Stimulated activated CD4-positive, alpha-beta T cell treated with anti-CD3 and anti-CD28 coated beads, Interleukin-12 subunit alpha, Interleukin-12 subunit beta, amount 100 ng/mL, for 48 hours (primary cell): ENCODE measurements at places on chromosomes 6 and 20.
A peak's percentile ranks its signal among the peaks of the same experiment; 100 is the strongest.

DNA sequence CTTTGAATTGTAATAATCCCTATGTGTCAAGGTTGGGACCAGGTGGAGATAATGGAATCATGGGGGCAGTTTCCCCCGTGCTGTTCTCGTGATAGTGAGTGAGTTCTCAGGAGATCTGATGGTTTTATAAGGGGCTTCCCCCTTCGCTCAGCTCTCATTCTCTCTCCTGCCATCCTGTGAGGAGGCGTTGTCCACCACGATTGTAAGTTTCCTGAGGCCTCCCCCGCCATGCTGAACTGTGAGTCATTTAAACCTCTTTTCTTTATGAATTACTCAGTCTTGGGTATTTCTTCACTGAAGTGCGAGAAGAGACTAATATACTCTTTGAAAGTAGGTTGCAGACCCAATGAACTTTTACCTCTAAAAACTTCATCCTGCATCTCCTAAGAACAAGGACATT lies 39.2 kb upstream of the KCNG1 start:
- peak; percentile 39 for DNase-seq

GRCh38 chr6:26554697-26555504 lies 16.7 kb downstream of the HMGN4 start:
- peak; percentile 65 for DNase-seq

DNA sequence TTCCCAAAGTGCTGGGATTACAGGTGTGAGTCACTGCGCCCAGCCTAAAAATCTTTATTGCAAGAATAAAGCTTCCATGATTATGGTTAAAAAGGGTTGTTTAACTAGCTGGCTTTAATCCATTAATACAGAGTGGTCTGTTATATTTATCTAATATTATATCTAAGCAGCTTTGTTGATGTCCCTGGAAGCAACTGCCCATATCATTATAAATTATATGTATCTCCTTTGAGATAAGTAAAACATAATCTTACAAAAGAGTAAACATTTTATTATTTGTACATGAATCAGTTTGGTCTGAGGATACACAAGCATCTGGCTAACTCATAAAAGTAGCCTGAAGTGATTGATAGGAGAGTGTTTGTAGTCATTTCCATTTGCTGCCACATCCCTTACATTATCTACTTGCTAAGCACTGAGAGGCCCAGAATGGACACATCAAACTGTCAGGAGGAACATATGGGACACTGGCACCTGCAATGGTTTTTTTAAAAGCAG lies 46.9 kb downstream of the TRAF3IP2 start:
- no peak for DNase-seq

DNA sequence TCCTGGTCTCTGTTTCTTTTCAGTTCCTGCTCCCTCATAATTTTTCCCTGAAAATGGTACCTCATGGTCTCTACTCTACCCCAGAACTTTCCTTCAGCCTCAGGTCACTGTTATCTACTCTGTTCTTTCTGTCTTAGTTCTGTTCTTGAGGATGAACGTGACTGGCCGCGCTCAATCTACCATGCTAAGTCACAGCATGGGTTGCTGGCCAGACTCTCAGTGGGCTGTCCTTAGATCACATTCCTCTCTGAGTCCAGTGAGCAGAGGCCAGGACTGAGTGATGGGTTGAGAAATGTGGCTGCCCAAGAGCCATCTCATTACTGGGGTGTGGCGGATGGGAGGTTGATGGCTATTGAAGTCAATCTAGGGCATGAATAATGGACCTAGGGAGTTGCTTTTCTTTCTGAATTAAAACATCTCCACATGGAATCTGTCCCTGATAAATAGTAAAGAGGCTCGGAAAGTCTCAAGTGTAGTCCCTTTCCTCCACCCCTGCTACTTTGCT lies 164.0 kb upstream of the DTNBP1 start:
- no peak for DNase-seq

DNA sequence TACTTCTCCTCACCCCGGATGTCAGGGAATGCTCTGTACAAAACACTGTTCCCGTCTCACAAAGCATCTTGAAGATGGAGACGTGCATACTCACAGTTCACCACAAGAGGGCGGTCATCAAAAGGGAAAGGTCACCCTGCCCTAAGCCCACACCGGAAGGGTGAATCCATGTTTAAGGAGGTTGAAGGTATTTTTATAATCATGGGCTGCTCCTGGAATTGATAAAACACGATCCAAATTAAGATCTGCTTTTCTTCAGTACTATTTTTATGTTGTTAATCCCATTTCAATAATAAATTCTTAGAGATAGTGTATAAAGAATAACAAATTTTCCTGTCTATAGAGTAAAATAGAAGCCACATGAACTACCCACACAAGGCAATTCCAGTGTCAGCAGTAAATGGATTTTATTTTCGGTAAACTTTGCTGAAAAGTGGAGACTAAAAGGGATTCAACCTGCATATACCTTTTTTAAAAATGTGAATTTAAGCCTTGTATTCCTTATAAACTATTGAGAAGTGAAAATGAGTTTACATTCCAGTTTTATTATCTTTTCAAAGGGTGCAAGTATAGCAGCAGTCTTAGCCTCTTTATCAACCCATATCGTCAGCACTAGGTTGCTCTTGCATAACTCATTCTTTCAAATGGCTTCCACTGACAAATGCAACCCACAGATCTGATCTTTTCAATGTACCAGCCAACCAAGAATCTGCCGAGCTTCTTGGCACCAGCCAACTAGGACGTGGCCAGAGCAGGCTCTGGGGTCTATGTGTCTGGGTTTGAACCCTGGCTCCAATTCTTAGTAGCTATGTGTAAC lies 79.7 kb upstream of the MBOAT1 start:
- DNase-seq = peak; percentile 73

DNA sequence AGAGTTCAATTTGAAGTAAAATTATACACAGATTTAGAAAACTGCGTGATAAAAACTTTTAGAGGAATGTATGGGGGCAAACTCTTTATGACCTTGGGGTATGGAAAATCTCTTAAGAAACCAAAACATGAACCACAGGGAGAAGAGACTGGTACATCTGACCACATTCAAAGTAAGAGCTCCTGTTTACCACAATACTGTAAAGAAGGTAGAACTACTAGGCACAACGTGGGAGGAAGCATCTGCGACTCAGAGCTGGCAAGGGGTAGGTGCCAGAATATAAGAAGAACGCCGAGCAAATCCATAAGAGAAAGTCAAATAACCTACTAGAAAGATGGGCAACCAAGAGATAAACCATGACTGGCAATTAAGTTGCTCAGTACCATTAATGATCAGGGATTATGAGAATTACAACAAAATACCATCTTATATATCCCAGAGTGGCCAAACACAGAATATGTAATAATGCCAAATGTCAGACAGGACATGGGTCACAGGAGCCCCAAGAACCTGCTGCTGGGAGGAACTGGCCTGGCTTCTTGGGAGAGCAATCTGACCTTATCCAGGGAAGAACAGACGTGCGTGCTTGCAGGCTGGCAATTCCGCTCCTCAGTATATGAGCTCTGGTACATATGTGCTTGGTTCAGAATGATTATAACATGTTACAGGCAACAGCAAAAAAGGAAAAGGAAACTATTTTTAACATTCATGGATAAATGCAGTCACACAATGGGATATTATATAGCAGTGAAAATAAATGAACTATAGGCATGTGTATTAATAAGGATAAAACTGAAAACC lies 50.2 kb downstream of the INSM1 start:
- DNase-seq = no peak

DNA sequence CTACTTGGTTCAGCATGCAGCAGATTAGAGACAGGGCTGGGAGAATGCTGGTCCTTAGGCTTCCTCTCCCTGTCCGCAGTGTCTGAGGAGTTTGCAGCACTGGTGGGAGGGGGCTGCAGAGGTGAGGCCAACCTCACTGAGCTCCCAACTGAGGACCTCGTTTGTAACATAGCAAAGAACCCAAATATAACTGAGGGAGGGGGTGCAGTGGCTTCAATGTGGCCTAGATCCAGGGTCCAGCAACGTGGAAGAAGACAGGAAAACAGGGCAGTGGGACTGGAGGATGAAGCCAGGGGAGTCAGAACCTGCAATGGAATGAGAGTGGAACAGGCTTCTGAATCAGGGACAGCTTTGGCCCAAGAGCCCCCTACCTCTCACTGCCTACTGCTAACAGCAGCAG lies 84.3 kb upstream of the MAFB start:
- DNase-seq = no peak

DNA sequence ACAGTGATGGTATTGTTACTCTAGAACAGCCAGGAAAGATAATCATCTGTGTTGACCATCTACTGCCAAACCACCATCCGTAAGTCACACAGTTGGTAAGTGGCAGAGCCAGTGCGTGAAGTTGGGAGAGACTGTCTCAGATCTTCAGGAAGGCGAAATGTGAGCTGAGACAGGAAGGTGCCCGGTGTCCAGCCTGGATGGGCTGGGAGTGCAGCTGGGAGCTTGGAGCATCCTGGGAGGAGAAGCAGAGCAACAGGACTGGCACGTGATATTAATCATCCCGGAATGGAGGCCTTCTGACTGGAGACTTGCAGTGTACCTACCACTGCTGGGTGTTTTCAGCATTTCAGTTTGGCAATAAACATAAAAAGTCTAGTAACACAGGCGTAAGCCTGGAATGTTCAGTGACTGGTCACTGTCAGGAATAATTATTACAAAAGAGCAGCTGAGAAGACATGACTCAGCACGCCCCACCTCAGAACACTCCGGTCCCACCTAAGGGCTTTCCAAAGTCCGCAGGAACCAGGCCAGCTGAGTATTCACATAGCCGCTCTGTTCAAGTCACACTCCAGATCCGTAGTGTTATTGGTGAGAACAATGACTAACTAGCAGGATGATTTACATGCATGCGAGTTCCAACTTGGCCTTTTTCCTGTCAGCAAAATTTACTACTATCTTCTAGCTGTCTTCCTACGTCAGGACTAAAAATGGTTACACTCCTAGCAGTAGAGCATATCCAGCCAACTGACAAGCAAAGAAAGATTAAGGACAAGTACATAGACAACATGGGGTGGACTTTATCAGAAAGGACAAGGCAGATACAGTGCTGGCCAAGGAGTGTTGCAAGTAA lies 45.1 kb upstream of the PNRC1 start:
- no peak for DNase-seq

DNA sequence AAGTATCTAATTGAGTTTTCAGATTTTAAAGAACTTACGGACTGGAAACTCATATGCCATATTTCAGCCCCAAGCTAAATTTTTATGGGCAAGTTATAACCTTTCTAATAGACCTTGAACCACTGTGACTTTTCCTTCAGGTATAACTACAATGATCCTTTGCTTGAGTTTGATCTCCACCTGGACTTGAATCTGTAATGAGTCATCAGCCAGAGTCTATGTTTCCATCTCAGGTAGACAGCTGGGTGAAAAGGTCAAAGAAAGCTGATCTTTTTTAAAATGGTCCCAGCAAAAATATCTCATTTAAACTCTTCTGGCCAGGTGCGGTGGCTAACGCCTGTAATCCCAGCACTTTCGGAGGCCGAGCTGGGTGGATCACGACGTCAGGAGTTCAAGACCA lies 88.4 kb upstream of the SGK1 start:
- no peak for DNase-seq

GRCh38 chr6:28585335-28585734 lies 59.7 kb downstream of the GPX5 start:
- DNase-seq = no peak

GRCh38 chr6:148395583-148396101 lies 53.0 kb downstream of the SASH1 start:
- DNase-seq = no peak

DNA sequence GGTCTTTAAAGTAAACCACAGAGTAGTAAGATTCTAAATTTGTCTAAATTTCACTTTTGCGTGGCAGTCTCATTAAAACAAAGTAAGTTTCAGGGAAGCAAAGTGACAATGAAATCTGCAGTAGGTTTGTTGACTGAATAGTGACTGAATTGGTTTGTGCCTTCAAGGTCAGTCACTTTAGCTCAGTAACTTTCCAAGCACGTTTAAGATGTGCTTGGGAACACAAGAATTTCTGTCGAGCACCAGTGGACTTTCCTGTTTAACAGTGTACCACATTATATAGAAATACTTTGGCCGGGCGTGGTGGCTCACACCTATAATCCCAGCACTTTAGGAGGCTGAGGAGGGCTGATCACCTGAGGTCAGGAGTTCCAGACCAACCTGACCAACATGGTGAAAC lies 1.7 kb upstream of the CD24 start:
- DNase-seq = no peak

DNA sequence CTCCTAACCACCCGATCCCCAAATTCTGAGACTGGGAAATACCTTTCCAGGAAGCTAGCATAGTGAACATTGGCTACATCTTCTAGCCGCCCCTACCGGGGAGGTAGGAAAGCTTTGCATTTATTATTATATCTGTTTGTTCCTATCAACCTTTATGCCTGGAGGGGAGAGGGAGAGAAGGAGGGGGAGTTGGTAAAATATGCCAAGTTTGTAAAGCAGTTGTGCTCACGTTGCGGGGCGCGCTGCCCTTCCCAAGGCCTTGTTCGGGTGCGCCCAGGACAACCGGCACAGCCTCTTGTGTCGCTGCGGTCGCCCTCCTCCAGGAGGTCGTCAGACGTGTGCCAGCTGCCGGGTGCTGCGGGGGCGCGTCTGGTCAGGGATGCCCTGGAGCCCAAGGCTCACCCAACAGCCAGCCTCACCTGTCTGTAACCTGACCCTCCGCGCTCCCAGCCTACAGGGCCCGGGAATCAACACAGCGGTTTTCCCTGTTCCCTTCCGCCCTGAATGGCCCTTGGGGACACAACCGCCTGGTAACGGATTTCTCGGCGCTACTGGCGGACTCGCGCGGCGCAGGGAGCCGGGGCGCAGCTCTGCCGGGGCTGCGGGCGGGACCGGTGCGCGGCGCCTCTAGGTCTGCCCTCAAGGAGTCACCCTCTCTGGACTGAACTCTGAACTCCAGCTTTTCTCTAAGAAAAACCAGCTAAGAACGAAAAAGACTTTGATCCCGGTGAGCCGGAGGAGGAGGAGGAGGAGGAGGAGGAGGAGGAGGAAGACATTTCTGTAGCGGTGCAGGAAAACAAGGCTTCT lies 1.1 kb upstream of the OVOL2 start:
- no peak for DNase-seq

DNA sequence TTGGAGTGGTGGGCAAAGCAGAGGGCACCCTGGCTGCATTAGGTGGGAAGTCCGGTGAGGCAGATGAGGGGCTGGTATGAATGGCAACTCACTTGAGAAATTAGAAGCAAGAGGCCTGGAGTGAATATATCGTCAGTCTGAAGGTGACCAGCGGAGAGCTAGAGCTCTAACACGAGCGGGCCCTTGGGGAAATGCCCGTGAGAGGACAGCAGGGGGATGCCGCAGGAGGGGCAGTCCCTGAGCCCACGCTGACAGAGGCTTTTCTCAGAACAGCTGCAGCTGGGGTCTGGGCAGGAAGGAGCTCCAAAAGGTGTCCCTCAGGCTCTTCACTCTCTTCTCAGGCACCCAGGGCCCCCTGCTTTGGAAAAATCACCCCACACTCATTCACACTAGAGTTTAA lies 32.0 kb upstream of the CD93 start:
- no peak for DNase-seq

GRCh38 chr20:6920991-6921613 lies 153.6 kb downstream of the BMP2 start:
- no peak for DNase-seq
